Activated CD8-positive, alpha-beta T cell treated with anti-CD3 and anti-CD28 coated beads, Interleukin-2, amount 10 ng/mL, durations not matched to agents 7 days and 5 days (primary cell): ENCODE measurements at places on chromosomes 2 and 18. TPM values are rescaled to one million over a fixed set of nuclear protein-coding genes. Genes with fewer than 3 reads are reported as not detected.

Gene SCYGR4
- total RNA-seq = not detected

DNA sequence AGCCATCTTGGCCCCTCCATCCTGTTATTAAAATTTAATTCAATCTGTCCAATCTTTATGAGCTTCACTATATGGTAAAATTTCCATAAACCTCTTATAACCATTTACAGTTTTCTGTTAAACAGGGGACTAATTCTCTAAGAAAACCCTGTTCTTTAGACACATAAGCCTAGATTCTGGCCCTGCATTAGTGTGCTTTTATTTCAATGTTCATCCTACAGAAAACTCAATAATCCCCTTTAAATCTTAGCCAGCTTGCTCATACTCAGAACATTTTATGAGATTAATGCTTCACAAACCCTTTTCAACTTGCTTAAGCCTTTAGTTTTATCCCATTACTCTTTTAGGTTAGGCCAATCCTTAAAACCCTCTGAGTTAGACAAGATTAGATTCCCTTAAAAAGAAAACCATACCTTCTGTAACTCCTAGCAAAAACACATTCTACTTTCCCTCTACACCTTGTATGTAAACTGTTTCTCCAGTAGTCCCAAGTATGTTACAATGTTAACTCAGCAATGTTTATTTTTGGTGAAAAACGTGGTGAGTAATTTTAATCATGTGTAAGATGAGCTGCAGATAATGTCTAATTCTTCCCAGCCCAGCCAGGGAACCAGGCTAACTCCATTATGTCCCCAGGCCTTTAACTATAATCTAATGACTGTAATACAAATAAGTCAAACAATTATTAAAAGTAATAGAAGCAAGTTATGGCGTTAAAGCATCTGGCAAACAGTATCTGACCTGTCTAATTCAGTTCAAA lies 1953.4 kb upstream of the LRRTM1 start:
- H3K36me3 ChIP-seq = no peaks in the 10 kb centered on the region
- no peak overlapping the region for H3K4me3 ChIP-seq
- H3K27ac ChIP-seq = no peak overlapping the region
- H3K27me3 ChIP-seq = no peaks in the 10 kb centered on the region
- DNase-seq = no peak

Gene CDH19
- total RNA-seq = not detected

DNA sequence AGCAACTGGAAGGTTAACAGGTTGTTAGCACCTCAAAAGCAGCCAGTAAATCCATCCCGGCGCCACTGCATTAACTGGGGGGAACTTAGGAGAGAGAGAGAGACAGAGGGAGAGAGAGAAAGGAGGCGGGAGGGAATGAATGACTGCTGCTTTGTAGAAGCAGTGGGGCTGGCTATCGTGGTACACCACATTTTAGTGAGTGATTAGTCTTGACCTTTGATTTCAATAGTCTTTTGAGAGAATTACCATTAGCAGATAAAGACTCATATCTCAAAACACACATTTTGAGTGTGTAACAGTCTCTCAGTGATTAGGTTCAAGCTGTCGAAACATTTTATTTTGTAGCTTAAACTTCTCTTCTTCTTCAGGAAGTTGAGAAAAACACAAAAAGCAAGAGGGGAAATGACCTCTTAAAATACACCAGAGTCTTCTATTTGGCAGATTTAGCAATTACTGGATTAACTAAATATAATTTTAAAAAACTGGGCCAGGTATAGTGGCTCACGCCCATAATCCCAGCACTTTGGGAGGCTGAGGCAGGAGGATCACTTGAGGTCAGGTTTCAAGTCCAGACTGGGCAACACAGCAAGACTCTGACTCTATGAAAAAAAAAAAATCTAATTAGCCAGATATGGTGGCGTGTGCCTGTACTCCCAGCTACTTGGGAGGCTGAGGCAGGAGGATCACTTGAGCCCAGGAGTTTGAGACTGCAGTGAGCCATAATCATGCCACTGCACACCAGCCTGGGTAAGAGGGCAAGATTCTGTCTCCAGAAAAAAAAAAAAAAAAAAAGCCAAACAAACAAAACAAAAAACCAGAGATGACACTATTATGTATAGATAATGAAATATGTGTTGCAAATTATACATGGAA lies 22.0 kb upstream of the PNO1 start:
- no peak overlapping the region for H3K27ac ChIP-seq
- no peaks in the 10 kb centered on the region for H3K27me3 ChIP-seq
- H3K36me3 ChIP-seq = peaks cover 8% of the 10 kb centered on the region
- H3K4me3 ChIP-seq = no peak overlapping the region
- H3K4me1 ChIP-seq = no peaks in the 10 kb centered on the region

DNA sequence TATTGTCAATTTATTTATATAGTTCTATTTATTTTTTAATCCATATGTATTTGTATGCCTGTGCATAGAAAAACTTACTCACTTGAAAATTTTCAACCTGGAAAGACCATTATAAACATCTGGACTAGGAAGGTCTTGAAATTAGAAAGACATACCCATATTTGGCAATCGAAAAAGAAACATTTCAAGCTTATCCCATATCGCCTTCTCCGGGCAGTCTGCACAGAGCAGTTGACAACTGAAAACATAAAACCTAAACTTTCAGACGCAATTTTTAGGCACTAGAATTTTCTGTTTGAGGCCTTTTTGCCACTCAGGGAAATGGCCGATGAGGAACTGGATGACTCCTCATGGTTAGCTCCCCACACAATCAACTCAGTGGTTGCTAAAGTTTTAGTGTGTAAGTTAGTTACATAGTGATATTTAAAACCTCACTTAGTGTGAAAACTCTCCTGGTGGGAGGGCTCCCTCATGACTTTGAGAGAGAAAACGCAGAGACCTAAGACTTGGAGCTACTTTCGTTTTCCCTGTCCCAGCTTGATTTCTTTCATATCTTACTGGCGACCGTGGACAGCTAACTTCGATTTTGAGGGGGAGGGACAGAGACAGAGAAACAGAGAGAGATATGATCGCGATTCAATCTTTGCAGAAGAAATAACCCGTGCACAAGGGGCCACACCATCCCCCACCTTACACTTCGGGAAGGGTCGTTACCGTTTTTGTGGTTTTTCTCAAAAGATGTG lies 3.2 kb upstream of the HOXD12 start:
- H3K4me3 ChIP-seq = peak overlapping the region; percentile 52
- peaks cover 1% of the 10 kb centered on the region for H3K36me3 ChIP-seq
- no peak for DNase-seq
- H3K4me1 ChIP-seq = peaks cover 17% of the 10 kb centered on the region
- H3K27ac ChIP-seq = no peak overlapping the region
- H3K27me3 ChIP-seq = peaks cover 82% of the 10 kb centered on the region

DNA sequence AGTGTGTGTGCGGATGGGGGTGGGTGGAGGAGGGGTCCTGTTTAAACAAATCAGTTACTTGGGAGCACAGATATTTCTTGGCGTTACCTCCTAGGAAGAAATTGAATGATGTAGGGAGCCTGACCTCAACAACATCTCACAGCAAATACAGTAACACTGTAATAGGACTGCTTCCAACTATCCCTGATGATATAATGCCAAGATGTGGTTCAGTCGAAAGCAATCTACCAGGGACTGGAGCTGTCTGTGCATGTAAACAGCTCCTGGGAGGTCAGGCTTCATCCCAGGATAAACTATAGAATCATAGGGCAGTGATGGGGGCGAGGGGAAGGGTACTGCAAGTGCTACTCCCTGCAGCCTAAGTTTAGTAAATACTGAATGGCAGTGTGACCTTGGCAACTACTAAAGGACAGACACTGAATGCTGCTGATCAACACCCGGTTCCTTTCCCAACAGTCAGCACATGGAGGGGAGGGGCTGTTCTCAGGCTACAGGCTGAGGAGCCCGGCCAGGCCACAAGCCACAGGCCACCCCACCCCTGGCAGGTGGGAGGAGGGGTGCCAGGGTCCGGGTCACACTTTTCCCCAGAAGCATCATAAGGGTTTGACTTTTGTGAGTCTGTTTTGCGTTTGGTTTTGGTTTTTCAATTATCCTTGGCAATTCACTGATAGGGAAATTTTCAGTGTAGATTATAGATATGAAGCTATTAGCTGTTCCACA lies 85.3 kb upstream of the ZNF397 start:
- DNase-seq = no peak
- no peak overlapping the region for H3K4me3 ChIP-seq
- H3K27me3 ChIP-seq = no peaks in the 10 kb centered on the region
- H3K36me3 ChIP-seq = no peaks in the 10 kb centered on the region
- H3K27ac ChIP-seq = no peak overlapping the region

DNA sequence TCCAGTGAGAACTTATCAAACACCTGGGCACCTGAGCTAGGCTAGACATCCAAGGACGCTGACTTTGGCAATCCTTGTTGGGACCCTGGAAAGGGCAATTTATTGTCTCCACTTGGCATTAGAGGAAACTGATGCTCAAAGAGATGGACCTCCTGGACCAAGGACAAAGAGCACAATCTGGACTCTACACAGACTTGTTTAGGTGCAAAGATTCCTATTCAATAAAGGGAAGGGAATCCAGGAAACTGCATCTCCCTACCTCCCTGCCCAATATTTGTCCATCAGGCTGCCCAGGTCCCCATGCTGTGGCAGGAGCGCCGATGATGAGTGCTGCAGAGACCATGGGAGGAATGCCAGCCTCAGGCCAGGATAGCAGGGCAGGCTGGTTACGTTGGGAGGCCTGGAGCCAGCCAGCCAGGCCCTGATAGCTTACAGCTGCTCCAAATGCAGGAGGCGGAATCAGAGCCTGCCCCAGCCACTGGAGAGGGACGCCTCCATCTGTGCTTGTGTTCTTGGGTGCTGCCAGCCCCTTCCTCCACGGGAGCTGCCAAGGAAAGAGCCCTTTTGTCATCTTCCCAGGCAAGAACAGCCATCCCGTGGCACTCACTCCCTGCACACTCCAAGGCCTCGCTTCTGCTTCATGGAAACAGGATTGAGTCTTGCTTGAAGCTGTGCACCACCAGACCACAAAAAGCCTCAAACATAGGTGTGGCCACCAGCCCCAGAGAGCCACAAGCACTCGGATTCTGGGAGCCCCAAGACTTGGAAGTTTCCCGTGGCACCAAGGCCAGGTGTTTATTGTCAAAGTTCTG lies 60.0 kb downstream of the HS1BP3 start:
- no peaks in the 10 kb centered on the region for H3K27me3 ChIP-seq
- H3K4me1 ChIP-seq = peaks cover 9% of the 10 kb centered on the region
- DNase-seq = no peak
- H3K4me3 ChIP-seq = no peak overlapping the region

Gene HDAC4
- 58.8 TPM for total RNA-seq

GRCh38 chr18:45731716-45732115 lies 7.7 kb downstream of the SLC14A1 start:
- no peaks in the 10 kb centered on the region for H3K4me1 ChIP-seq
- no peak for DNase-seq
- no peaks in the 10 kb centered on the region for H3K36me3 ChIP-seq

Gene EFEMP1
- total RNA-seq = not detected

Gene UGT1A3
- not detected for total RNA-seq

DNA sequence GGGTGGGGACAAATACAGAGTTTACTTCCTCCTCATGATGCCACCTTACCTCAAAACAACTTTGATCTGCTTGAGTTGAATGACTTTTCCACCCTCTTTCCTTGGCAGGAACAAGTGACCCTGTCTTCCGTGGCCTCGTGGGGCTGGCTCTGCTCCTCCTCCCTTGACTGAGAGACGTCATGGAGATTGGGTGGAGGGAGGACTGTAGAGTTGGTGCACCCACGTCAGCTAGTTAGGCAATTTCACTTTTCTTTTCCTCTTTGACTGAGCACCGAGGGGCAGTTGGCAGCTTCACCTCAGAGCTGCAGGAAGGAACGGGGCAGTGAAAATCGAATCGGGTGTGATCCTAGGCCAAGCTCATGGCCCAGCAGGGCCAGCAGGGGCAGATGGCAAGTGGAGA lies at the start of gene SP140:
Gene SP140 (plus strand): TSS at position 251 of the 400 bp plus-strand sequence. CDS start 109 bp downstream, at position 360.
- no peaks in the 10 kb centered on the region for H3K27me3 ChIP-seq
- peaks cover 32% of the 10 kb centered on the region for H3K36me3 ChIP-seq
- peak within 1 kb of the TSS; percentile 80 for H3K4me3 ChIP-seq
- H3K27ac ChIP-seq = peak within 1 kb of the TSS; percentile 90
- peak; percentile 85 for DNase-seq

Gene FSHR
- total RNA-seq = not detected

- no peak overlapping the region for H3K4me3 ChIP-seq
- no peaks in the 10 kb centered on the region for H3K27me3 ChIP-seq
- no peak for DNase-seq
- H3K36me3 ChIP-seq = no peaks in the 10 kb centered on the region
- H3K4me1 ChIP-seq = peaks cover 4% of the 10 kb centered on the region
- no peak overlapping the region for H3K27ac ChIP-seq
These were observed 574.7 kb upstream of the SLC8A1 start for GRCh38 chr2:41026613-41027012.

GRCh38 chr2:33219850-33220275 lies 256.6 kb upstream of the RASGRP3 start:
- no peak overlapping the region for H3K4me3 ChIP-seq
- no peak overlapping the region for H3K27ac ChIP-seq
- no peak for DNase-seq

DNA sequence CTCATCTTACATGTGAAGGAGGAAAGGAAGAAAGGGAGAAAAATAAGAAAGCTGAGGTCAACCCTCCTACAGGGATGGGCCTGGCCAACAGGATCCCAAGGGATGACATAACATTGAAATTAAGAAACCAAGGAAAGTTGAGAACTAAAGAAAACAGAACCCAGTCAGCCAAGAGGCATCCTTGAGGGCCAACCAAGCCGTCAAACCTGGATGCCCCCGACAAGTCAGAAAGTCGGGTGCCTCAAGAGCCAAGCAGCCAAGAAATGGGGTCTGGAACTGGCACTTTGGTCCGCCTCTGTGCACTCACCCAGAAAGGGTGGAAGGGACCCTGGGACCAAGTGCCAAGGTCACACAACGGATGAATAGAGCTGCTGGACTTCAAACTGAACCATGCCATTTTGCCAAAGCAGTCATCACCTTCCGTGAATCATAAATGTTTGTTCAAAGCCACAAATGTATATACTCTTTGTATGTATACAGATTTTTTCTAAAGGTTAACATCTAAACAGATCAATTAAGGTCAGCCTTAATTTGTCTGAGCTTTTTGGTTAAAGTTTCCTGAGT lies 27.0 kb upstream of the PTPN4 start:
- no peak overlapping the region for H3K4me3 ChIP-seq
- peaks cover 4% of the 10 kb centered on the region for H3K27me3 ChIP-seq
- no peak overlapping the region for H3K27ac ChIP-seq
- H3K36me3 ChIP-seq = no peaks in the 10 kb centered on the region

Gene CCDC195
- total RNA-seq = not detected

Gene NGEF
- not detected for total RNA-seq

GRCh38 chr2:136133176-136133575 lies 15.2 kb upstream of the CXCR4 start:
- peak overlapping the region; percentile 57 for H3K4me3 ChIP-seq
- peak overlapping the region; percentile 88 for H3K27ac ChIP-seq
- H3K4me1 ChIP-seq = peaks cover 98% of the 10 kb centered on the region
- DNase-seq = no peak

Gene MC5R
- not detected for total RNA-seq

GRCh38 chr2:54709336-54709809 lies 14.1 kb upstream of the EML6 start:
- peaks cover 32% of the 10 kb centered on the region for H3K27me3 ChIP-seq
- H3K4me1 ChIP-seq = peaks cover 17% of the 10 kb centered on the region
- no peak for DNase-seq
- H3K36me3 ChIP-seq = no peaks in the 10 kb centered on the region
- H3K27ac ChIP-seq = no peak overlapping the region

- peaks cover 8% of the 10 kb centered on the region for H3K4me1 ChIP-seq
- H3K4me3 ChIP-seq = no peak overlapping the region
These were observed 14.3 kb downstream of the MAP3K2 start for GRCh38 chr2:127373362-127374083.

Gene GALM
- total RNA-seq = 27.6 TPM

Gene ITM2C
- total RNA-seq = 77.2 TPM

Gene CFAP65
- total RNA-seq = not detected

Gene SLC16A14
- 0.63 TPM for total RNA-seq

Gene DSEL
- total RNA-seq = 0.05 TPM

Gene CD207
- not detected for total RNA-seq

GRCh38 chr2:74414881-74415761 lies 6.3 kb downstream of the C2orf81 start:
- H3K4me1 ChIP-seq = peaks cover 27% of the 10 kb centered on the region
- no peaks in the 10 kb centered on the region for H3K27me3 ChIP-seq
- no peak for DNase-seq
- H3K36me3 ChIP-seq = no peaks in the 10 kb centered on the region
